ENCODE measurements at places on chromosomes 12 and 14.

DNA sequence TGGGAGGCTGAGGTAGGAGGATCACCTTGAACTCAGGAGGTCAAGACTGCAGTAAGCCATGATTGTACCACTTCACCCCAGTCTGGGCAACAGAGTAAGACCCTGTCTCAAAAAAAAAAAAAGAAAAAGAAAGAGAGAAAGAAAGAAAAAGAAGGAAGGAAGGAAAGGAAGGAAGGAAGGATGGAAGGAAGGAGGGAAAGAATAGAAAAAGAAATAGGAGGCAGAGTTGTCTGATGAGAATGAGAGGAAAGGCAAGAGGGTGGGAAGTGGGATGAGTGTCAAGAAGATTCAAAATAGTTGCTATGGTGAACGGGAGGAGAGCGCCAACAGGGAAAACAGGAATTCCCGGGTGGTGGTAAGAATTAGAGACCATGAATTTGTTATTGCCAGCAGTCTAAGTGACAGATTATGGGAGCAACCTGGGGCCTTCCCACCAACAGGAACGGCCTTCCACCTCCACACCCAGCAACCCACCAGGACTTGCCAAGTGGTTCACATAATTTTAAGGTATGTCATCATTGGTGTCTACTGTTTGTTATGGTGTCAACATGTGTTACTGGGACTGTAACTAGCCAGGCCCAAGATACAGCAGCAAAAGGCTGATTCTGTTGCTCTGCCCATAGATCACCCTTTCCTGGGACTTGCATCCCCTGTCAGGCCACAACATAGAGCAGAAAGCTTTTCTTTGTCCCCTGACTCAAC, 36.1 kb upstream of the C12orf76 start:
- DNase-seq, result no peak

- DNase-seq, result no peak
Observed at GRCh38 chr14:101335061-101335661, 226.1 kb upstream of the DIO3 start.

DNA sequence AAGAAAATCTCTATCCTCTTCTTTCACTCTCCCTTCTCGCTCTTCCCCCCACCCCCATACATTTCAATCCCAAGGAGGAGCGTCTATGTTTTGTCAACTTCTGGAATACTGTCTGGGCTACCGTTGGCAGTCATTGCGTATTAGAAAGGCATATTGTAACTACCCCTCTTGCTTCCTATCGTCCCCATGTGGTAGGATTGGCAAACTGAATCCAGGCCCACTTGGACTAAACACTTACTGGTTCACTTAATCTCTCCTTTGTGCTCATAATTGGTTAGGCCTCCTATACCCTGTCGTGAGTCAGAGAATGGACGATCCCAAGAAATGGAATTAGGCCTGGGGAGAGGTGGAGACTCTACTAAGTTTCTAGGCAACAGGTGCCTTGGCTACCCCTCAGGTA, 68.8 kb upstream of the SLC8A3 start:
- DNase-seq, result no peak

GRCh38 chr14:53954551-53955228, 1.9 kb downstream of the BMP4 start:
- peak; percentile 78 for DNase-seq

- no peak for DNase-seq
Observed at GRCh38 chr14:102966681-102967505, 44.4 kb downstream of the AMN start.

DNA sequence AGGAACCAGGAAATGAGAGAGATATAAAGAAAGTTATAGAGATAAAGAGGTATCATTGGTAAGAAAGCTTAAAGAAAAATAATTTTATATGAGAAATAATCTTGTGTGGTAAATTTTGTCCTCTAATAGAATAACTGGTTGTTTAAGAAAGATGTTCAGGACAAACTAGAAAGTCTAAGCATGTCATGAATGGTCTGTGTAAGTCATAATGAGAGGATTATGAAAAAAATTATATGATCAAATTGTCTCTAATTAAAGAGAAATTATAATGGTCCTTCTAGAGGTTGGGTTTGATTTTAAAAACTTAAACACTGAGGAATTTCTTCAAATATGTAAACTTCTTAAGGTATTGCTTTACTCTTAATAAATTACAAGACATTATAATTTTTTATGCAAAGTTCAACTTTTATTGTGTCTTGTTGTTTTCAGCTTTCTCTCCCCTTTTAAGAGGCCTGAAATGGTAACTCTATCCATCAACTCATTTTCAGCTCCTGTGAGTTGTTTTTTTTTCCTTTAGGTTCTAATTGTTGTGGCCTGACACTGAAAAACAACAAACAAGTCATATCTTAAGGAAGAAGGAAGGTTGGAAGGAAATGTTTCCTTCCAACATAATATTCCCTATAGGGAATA, 88.2 kb upstream of the CNOT2 start:
- peak; percentile 7 for DNase-seq

- peak; percentile 20 for DNase-seq
Observed at GRCh38 chr14:100076133-100076532, 10.9 kb downstream of the EVL start.

GRCh38 chr14:68359837-68360552, 432.9 kb downstream of the ZFP36L1 start:
- no peak for DNase-seq

- peak; percentile 38 for DNase-seq
Observed at GRCh38 chr12:68340404-68341270, 8.5 kb upstream of the MDM1 start.

DNA sequence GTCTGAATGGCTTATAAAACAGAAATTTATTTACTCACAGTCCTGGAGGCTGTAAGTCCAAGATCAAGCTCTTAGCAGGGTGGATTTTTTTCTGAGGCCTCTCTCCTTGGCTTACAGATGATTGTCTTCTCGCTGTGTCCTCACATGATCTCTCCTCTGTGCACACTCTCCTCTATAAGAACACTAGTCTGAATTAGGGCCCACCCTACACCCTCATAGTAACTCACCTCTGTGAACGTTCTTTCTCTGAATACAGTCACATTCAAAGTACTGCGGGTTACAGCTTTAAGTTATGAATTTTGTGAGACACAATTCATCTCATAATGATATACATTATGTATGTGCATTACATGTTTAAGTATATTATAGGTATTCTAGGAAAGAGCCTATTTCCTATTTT, 135.7 kb upstream of the ATXN7L3B start:
- no peak for DNase-seq

GRCh38 chr14:35351897-35352273, 52.7 kb downstream of the NFKBIA start:
- DNase-seq, result no peak

DNA sequence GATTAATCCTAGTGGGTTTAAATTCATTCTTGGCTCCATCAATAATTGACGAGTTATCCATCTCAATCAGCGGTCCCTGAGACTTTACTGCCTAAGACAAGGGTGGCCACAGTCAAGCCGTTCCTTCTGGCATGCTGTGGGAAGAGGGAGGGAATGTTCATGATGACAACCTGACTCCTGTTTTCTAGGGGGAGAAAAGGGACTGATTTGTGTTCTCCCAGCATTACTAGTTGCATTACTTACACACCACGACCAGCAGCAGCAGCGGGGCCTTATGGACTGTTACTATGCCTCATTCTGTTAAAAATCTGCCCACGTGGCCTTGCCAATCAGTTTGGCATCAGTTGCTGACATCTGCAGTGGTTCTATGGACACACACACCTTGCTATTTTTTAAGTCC, 29.9 kb downstream of the PLEKHG7 start:
- no peak for DNase-seq

DNA sequence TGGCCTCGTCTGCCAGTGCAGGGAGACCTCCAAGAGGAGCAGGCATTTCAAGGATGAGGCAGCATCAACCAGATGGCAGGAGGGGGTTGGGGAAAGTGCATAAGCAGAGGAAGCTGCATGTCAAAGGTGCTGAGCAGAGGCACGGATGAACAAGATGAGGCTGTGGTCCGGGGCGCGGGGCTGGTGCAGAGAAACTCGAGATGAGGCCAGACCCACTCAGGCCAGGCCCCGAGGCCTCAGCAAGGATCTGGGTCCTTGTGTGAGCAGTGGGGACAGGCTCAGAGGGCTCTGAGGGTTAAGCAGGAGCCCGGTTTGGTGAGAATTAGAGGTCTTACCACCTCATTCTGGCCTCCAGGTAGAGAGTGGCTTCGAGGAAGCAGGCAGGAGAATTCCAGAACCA, 98.8 kb downstream of the DICER1 start:
- DNase-seq, result no peak

GRCh38 chr12:111393700-111394300, 11.9 kb upstream of the SH2B3 start:
- peak; percentile 51 for DNase-seq

DNA sequence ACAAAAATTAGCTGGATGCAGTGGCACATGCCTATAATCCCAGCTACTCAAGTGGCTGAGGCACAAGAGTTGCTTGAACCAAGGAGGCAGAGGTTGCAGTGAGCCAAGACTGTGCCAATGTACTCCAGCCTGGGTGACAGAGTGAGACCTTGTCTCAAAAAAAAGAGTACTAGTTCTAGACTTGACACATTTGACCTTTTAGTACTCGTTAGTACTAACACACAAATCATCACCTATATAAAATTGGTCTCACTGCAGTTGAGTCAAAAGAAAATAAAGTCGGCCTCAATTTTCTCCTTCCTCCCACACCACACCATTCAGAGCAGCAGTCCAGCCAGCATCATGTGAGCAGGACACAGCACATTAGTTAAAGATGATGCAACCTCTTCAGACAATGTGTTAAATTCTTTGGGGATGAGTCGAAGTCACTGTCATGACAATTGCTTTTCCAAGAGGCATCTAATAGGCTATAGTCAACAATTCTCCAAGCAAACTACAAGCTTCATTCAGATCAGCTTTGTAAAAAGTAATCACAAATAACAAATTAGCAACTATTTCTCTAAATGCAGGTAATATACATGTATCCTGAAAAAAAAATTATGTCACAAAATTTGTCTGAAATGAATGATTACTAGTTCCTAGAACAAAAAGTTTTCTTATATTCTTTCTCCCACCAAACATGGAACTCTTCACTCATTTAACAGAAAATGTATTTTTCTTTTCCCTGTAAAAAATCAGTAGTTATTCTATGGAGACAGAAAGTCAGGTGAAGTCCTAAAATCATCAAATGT, 55.6 kb downstream of the CLIP1 start:
- peak; percentile 94 for DNase-seq

DNA sequence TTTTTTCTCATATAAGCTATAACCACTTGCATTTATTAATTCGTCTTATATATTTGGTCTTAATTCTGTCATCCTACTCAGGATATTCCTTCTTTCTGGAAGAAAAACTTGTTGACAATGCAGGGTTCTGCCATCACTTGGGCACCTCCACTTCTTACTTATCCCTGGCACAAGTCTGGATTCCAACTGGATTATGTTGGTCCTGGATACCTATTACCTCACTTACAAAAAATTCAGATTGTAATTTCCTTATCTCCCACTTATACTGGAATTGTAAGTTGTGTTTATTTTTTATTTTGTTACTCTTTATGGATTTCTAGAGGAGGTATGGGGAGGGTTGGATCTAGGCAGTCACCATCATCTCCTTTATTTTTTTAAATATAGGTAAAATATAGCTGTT, 36.7 kb downstream of the LRRIQ1 start:
- no peak for DNase-seq

DNA sequence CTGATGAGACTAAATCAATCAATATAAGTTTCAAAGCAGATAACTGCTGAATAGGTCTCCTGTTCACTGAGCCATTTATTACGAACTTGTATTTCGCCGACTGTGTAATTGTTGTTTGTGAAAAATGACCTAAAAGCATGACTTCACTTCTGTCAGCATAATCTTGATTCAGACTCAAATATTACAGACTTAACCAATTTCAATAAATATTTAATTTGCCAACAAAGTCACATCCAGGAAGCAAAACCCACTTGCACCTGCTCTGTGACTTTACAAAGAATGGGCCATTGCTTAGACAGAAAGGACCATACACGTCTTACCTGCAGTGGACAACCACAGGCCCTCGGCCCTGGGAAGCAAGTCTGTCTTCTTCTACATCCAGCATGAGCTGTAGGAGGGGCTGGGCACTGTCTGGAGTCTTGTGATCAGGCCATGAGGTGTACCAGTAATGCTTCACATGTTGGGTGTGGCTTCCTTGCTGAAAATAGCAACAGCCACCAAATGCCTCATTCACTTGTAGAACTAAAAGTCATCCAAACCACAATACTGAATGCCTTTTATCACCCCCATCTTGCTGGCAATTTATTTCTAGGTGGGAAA, 23.5 kb upstream of the PTPRB start:
- peak; percentile 76 for DNase-seq

- peak; percentile 92 for DNase-seq
Observed at GRCh38 chr14:42222924-42223471, 616.3 kb downstream of the LRFN5 start.

GRCh38 chr12:67710582-67710981, 62.0 kb downstream of the DYRK2 start:
- peak; percentile 74 for DNase-seq

GRCh38 chr12:20154052-20154451, 214.3 kb upstream of the PDE3A start:
- DNase-seq, result no peak

DNA sequence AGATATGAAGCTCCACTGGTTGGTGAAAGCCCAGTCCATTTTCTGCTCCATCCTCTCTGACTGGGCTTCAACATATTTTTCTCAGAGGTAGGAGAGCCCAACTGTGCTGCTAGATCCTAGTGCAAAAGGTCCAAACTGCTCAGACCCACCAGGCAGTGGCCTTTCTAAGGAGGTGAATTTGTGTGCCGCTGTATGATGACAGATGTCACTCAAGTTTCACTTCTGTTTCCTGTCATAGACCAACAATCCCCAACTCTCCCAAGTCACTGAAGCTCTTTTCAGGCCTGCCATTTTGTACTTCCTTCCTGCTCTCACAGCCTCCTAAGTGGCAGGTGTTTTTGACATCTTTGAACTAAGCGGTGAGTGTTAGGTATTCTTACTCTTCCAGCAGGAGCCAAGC, 16.4 kb upstream of the RNASE4 start:
- DNase-seq, result no peak

GRCh38 chr14:32588448-32589320, 259.6 kb downstream of the AKAP6 start:
- DNase-seq, result peak; percentile 46

- DNase-seq, result no peak
Observed at GRCh38 chr14:85357120-85357519, 172.8 kb upstream of the FLRT2 start.

- DNase-seq, result no peak
Observed at GRCh38 chr12:14773685-14774073, 29.6 kb downstream of the WBP11 start.

GRCh38 chr14:45252366-45253069, 484 bp downstream of the MIS18BP1 start:
- peak; percentile 30 for DNase-seq

DNA sequence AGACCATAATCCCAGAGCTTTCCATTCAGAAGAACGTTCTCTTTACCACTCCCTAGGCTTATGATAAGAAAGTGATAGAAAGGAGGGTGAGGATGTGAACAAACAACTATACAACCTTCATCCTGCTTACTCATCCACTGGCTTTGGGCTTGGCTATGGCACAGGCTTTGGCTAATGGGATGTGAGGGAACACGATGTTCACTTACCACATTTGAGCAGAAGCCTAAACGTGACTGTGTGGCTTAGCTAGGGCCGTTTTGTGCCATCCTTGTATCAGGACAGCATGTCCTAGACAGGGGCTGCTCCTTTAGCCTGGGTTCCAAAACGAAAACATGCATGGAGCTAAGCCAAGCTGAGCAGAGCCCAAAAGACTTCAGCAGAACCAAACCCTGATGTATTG, 118.6 kb upstream of the CCDC175 start:
- DNase-seq, result no peak

GRCh38 chr14:95314609-95315008, 5.1 kb downstream of the CLMN start:
- DNase-seq, result peak; percentile 73

All from foreskin fibroblast (primary cell).